ENCODE measurements at places on chromosomes 6 and 20.

- H3K4me3 ChIP-seq: no peak overlapping the region
- H3K4me1 ChIP-seq: no peaks in the 10 kb centered on the region
- H3K27ac ChIP-seq: no peak overlapping the region
- no peaks in the 10 kb centered on the region for H3K36me3 ChIP-seq
Measured at GRCh38 chr20:24636626-24637025, 167.2 kb downstream of the SYNDIG1 start.

GRCh38 chr6:101083533-101084175 lies 202.5 kb upstream of the ASCC3 start:
- no peak for DNase-seq
- no peaks in the 10 kb centered on the region for H3K4me1 ChIP-seq
- no peak overlapping the region for H3K4me3 ChIP-seq
- no peak overlapping the region for H3K27ac ChIP-seq
- no peaks in the 10 kb centered on the region for H3K27me3 ChIP-seq
- no peaks in the 10 kb centered on the region for H3K36me3 ChIP-seq

DNA sequence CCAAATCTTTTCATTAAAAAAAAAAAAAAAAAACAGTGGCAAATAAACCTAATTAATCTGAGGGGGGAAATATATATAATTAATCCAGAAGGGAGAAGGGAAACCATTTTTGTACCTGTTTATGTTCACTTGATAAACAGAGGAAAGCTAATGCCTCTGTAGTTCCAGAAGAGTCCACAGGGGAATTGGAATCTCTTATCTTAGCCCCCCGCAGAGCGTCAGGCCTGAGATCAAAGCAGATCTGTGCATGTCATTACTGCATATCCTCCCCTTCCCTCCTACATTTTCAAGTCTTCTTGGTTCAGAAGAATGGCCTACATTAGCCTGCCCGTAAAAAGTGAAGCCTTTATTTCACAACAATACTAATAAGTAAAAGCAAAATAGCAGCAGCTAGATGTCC lies 157.2 kb downstream of the PTPRT start:
- no peak overlapping the region for H3K4me3 ChIP-seq
- H3K4me1 ChIP-seq: no peaks in the 10 kb centered on the region
- no peak overlapping the region for H3K27ac ChIP-seq
- H3K27me3 ChIP-seq: no peaks in the 10 kb centered on the region

DNA sequence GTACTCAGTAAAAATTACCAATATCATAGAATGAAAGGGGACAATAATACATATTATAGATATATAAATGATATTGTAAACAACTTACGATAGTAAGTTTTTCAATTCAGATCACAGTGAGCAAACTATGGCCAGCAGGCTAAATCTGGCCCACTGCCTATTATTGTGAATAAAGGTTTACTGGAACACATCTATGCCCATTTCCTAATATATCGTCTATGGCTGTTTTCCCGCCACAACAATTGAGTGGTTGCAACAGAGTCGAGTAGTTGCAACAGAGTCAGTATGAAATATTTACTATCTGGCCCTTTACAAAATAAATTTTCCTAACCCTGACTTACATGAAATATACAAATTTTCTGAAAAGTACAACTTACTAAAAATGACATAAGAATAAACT lies 297.3 kb upstream of the KCNQ5 start:
- no peak overlapping the region for H3K4me3 ChIP-seq
- no peaks in the 10 kb centered on the region for H3K27me3 ChIP-seq
- no peaks in the 10 kb centered on the region for H3K4me1 ChIP-seq
- no peak for DNase-seq

DNA sequence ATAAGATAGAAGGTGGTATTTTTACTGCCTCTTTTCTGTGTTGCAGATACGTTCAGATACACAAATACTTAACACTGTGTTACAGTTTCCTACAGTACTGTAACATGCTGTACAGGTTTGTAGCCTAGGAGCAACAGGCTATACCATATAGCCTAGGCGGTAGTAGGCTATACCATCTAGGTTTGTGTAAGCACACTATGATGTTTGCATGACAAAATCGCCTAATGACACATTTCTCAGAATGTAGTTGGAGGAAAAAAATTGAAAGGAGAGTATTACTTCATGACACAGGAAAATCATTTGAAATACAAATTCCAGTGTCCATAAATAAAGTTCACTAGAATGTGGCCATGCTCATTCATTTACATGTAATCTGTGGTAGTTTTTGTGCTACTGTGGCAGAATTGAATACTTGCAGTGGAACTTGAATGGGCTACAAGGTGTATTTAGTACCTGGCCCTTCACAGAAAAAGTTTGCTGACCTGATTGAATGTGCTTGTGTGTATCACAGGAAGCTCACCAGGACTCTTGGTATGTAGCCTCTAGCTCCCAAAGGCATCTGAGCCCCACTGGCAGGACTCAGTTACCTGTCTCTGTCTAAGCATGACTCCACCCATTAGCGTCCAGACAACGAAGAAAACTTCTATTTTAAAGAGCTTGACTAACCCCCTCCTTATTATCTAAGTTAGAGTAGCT lies 18.8 kb downstream of the TOP1 start:
- no peak for DNase-seq

Data from upper lobe of right lung (tissue), 1 donor.